Thoracic aorta (tissue), 2 donors: ENCODE measurements at places on chromosomes 13 and 19.

GRCh38 chr19:9901642-9902041, 34.7 kb downstream of the OLFM2 start:
- no peak for DNase-seq

DNA sequence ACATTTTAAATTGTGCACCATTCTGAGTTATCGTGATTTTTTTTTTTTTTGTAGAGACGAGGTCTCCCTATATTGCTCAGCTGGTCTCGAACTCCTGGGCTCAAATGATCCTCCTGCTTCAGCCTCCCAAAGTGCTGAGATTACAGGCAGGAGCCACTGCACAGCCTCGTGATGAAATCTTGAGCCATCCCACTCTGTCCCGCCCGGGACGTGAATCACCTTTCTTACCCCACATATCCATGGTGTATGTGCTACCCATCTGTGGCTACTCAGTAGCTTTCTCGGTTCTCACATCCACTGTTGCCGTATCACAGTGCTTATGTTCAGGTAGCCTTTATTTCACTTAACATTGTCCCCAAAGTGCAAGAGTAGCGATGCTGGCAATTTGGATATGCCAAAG, 26.5 kb downstream of the PAK4 start:
- no peak for DNase-seq

DNA sequence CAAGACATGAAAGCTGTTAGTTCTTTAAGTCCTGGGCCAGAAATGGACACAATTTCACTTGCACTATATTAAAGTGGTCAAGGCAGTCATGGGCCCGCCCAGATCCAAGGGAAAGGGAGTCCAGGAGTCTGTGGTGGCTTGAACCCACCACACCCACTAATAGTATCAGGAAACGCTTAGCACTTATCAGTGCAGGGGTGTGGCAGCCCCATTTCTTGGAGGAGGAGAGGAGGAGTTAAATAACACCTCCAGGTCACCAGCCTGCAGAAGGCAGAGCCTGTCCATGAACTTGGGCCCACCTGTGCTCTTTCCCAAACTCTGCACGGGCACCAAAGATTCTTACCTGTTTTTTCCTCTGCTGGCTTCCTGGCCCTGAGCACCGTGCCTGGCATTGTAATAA, 5.4 kb upstream of the NTN5 start:
- DNase-seq: no peak

DNA sequence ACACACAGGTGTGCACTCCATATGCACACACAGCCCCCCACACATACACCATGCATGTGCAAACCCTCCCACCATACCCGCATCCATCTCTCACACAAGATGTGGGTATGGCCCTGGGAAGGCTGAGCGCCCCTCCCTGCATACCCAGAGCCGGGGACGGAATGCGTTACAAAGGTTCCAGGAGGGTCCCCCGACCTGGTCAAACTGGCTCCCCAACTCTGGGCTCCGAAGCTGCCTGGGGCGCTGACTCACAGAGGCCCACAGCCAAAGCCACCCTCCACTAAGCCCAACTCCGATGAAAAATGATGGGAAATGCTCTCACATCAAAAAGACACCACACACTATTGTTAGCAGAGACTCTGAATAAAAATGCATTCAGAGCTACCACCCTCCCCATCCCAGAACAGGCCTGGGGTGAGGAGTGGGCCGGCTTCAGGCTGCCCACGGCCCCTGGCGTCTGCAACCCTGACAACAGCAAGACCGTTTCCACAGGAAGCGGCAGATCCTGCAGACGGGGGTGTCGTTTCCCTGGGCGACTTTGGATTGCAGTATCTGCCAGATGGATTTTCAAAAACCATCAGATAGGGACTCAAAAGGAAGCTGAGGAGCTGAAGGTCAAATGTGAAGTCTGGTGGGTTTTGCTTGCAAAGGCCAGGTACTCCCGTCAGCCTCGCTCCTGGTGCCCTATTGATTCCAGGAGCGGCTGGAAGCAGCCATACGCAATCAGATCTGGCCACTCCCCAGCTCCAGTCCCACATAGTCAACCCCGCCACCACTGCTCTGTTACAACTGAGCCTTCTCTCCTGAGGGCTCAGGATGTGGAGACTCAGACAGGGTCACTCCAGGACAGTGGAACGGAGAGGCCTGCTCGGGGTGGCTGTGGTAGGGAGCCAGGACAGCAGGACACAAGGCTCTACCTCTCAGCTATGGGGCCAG, 14.3 kb downstream of the PEPD start:
- no peak for DNase-seq

GRCh38 chr19:43634872-43635560, 4.6 kb downstream of the CADM4 start:
- DNase-seq: no peak

DNA sequence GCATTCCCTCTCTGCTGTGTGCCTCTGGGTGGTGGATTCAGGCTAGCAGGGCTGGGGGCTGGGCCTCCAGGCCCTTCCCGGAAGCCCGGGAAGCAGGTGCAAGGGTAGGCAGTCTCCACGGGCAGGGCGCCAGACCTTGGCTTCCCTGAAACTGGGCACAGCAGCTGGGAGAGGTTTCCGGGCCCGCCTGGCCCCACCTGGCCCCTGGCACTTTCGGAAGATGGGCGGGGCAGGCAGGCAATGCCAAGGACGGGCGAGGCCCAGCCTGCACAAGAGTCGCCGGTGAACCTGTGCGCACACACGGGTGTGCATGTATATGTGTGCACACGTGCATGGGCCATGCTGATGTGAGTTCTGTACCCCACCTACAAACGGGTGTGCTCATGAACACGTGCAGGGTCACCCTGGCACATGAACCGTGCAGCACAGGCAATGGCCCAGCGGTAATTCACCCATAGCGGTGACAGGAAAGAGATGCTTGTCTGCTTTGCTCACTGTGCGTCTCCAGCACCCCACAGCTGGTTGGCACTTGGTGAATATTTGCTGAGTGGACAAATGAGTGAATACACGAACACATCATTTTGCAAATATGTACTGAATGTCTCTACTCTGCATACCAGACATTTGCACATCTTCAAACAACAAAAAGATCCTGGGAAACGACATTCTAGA, 15.3 kb downstream of the GADD45B start:
- DNase-seq: no peak

GRCh38 chr13:109209526-109209925, 576.9 kb downstream of the IRS2 start:
- DNase-seq: no peak

GRCh38 chr13:62085337-62086229, 669.9 kb upstream of the PCDH20 start:
- no peak for DNase-seq

DNA sequence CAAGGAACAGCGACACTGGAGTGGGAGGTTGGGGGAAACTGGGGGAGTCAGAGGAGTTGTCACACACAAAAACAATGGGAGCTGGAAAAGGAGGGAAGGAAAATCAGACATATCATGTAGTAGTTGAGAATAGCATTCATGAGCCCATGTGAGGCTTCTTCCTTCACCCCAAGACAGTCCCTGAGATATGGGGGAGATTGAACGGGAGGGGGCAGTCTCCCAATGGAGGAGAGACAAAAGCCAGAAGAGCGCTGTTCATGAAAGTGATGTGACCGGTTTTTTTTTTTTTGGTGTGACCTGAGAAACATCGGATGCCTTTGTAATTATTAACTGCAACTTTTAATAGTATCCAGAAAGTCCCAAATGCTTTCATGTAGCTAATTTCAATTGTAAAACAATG, 631.8 kb upstream of the KLF12 start:
- DNase-seq: no peak

DNA sequence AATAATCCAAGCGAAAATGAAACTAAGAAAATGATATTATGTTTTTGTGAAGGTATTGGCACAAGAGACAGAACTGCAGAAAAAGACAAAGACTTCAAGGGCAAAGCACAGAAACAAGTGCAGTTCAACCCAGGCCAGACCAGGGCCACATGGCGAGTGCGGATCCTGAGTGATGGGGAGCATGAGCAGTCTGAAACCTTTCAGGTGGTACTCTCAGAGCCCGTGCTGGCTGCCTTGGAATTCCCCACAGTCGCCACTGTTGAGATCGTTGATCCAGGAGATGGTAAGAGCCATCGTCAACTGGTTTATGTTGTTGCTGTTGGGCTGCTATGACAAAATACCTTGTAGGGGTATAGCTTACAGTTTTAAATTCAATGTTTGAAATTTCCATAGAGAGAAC, 82.6 kb downstream of the FREM2 start:
- no peak for DNase-seq

DNA sequence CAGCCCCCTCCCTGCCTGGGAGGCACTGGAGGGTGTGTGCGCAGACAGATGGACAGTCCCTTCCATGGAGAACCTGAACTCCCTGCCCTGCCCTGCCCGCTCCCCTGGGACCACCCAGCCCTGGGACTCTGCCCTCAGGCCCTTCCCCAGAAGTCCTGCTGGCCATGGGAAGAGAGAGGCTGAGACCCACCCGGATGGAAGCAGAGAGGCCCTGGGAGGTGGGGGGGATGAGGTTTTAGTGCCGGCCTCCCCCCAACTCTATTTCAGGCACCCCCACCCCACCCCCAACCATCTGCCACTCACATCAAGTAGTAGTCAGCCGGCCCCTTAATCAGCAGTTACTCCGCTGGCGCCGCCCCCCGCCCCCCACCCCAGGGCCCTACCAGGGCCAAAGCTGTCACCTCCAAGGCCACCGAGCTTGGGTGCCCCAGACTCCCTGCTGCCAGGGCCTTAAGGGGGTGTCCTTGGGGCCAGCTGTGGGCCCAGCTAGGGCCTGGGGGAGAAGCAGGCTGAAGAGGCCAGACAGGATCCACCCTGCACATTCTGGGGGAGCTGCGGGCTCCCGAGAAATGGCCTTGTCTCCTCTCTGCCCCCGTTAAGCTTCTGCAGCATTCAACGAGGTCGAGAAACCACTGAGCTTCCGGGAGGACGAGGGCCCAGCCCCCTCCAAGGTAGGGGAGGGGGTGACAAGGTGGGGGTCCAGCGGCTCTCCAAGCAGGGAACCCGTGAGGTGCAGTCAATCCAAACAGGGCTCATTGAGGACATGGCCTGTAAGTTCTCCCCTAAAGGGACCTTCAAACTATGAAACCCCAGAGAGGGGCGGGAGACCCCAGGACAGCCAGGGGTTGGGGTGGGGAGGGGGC, 17.4 kb downstream of the NMRK2 start:
- DNase-seq: no peak

DNA sequence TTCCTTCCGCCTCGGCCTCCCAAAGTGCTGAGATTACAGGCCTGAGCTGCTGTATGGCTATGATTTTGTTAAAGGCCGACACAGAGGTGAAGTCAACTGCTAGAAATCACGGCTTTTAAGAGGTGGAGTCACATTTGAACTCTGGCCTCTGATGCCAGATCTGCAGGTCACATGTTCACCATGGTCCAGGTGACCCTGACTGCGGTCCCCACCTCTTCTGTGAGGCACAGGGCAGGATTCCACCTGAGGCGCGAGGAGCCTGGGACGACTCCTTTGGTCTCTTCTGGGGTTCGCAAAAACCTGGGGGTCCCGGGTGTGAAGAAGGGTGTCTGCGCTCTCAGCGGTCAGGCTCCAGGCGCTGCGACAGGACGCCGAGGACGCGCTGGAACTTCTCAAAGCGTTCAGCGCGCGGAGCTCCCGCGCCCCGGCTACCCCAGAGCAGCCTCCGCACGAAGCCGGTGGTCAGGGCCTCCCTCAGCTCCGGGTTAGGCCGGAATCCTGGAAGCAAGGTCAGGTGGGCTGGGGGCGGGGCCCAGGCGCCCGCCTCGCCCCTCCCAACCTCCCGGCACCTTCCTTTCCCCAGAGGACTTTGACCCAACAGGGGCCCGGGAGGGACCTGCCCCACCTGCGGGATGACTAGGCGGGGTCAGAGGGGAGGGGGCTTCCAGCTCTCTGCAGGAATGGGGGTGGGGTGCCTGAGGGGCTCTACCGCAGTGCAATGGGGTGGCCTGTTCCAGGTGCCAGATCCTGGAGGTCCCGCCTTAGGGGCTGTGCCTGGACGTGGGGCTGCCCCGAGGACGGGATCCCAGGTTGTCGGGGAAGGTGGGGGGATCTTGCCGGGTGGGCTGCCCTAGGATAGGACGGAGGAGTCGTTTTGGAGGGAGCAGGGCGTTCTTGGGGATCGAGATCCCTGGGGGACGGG, 13.0 kb downstream of the TRIP10 start:
- no peak for DNase-seq

DNA sequence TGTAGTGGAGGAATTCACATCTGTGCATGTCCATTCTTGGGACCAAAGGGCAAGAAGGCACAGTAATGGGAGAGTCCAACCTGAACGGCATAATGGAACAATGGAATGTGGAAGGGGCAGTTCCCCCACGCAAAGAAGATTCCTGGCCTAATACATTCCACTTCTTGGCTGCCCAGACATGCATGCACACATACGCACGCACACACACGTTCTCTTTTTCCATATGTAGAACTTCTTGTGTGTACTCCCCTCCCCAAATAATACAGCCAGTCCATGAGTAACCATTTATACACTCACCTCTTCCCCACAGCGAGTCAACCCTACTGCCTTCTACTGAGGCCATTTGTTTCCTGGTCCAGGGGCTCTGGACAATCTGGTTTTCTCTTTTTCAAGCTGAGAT, 6.0 kb upstream of the STK24 start:
- no peak for DNase-seq

DNA sequence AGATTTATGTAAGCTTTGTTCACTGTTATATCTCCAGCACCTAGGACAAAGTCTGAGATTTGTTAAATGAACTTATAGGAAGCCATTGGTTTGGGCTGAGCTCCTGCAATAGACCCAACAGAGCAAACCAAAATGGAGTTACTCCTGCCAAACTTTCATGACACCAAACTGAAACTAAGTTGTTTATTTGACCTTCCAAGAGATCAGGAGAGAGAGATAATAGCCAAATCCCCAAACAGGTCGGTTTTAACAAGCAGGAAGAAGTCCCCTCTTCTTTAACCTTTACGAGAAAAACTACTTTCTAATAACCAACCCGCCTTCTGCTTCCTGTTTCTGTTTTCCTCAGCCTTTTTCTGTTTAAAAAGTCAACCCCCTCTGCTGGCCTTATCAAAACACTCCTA, 54.9 kb upstream of the ATP12A start:
- DNase-seq: no peak

GRCh38 chr19:51325161-51325976, 13.9 kb downstream of the IGLON5 start:
- no peak for DNase-seq

DNA sequence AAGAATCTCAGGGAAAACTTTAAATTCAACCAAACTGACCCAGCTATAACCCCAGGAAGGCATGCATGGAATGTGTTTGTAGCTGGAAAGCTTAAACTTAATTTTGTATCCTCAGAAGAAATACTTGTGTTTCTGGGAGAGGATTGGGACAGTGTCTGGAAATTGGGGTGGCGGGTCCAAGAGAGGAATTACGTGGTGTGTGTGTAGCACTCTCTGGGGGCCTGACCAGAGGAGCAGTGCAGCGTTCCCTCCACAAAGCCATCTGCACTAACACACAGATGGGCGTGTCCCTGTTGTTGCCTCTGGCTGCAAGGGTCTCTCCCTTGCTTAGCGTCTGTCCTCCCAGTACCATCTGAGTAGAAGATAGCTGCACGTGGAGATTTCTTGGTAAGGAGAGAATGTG, 6.4 kb downstream of the GARRE1 start:
- DNase-seq: no peak

GRCh38 chr13:112893570-112894422, 75.2 kb upstream of the MCF2L start:
- no peak for DNase-seq

- no peak for DNase-seq
Observed at GRCh38 chr13:93723316-93723715, 496.7 kb downstream of the GPC6 start.

- no peak for DNase-seq
Observed at GRCh38 chr13:73880365-73880764, 253.8 kb downstream of the KLF12 start.

- no peak for DNase-seq
Observed at GRCh38 chr19:40763963-40764362, 11.4 kb upstream of the MIA start.

- no peak for DNase-seq
Observed at GRCh38 chr19:7692417-7693088, 9.4 kb downstream of the FCER2 start.
